ENCODE measurements at places on chromosomes 1 and 21.

- DNase-seq = no peak
These were observed 15.8 kb upstream of the NUP210L start for GRCh38 chr1:154170547-154171222.

- DNase-seq = no peak
These were observed 173.8 kb downstream of the ETS2 start for GRCh38 chr21:38979271-38980121.

DNA sequence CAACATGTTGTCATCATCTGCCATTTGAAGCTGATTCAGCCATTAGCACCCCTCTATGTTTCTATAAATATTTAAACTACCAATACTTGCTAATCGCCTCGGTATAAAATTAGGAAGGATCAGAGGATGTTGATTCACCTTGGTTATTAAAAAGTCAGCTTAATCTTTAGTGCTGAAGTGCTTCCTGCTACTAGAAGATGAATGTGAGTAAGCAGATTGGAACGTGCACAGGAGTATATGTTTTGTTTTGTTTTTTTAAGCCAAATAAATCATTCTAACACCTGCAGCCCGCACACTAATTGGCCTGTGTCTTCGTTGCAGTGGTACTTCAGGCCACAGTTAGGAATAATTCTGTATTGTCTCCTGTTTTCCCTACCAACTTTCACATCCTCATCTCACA is 485.7 kb downstream of the AJAP1 start:
- DNase-seq = no peak

DNA sequence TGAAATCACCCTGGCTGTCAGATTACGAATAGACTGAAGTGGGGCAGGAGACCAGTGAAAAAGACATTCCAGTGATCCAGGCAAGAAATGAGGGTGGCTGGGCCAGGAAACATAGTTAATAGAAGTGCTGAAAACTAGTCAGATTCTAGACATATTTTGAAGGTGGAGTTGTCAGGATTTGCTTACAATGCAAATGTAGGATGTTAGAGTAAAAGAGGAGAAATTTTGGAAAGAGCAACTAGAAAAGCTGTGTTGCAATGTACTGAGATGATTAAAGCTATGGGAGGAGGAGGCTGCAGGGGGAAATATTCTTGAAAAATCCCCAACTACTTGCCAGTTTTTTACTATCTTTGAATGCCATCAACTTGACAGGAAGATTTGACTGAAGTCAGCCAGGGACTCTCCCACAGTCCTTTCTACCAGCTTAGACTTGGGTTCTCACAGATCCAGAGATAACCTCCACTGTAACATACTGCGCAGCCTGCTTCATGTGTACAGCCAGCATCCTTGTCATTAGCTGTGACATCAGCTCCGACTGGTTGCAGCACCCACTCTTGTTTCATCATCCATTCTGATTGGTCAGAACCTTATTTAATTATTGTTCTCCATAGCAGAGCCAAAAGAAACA is 109.7 kb downstream of the TSEN15 start:
- no peak for DNase-seq

DNA sequence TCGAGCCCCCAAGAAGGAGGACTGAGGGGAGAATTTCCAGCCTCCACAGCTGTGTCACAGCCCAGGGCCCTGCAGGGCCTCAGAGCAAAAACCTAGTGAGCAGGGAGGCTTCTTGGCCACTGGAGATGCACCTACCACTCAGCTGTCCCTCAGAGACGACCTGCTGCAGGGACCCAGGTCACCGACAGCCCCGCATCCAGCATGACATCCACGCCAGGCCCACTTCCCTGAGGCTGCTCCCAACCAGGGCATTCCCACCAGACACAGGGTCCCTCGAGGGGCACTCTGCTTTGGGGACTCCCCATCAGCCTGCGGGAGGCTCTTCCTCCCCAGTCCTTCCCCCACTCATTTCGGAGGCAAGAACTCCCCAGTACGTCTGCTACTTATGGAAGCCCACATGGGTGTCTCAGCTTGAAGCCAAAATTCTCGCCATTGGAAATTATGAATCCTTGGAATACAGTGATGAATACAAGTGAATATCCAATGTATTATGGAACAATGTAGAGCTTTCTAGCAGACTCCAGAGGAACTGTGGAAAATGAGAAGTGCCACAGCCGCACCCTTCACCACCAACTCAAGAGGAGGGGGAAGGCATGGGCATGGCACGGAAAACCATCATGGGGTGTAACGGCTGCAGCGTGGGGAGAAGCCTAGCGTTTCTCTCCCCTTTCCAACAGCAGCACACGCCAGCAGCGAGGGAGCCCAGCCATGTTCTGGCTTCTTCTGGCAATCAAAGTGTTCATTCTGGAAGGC is 6.9 kb downstream of the TFF3 start:
- DNase-seq = no peak

- DNase-seq = no peak
These were observed 355.1 kb downstream of the GPATCH2 start for GRCh38 chr1:217275655-217276398.

GRCh38 chr1:26145041-26145959 is 13.6 kb upstream of the FAM110D start:
- DNase-seq = peak; percentile 74

DNA sequence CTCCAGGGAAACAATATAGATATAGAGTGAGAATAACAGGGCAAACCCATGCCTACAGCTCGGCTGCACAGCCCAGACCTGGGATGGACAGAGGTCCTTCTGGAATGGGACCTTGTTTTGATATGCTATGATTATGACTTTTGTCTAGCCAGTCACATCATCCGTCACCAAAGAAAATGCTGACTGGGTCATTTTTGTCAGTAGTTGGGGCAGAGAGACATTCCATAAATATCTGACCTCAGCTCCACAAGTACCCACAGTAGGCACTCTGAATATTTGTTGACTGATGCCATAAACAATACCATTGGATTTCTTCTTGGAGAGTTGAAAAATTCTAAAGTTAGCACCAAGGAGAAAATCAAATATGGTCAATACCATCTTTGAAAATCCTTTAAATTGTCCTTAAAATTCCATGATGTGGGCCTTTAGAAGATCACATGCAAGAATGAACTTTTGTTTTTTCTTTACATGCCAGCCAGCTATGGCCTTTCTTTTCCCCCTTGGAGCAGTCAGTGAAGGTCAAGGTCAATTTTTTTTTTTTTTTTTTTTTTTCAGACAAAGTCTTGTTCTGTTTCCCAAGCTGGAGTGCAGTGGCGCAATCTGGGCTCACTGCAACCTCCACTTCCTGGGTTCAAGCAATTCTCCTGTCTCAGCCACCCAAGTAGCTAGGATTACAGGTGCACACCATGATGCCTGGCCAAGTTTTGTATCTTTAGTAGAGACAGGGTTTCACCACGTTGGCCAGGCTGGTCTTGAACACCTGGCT is 7.3 kb downstream of the TMCO4 start:
- no peak for DNase-seq

- DNase-seq = no peak
These were observed 280.7 kb upstream of the NR5A2 start for GRCh38 chr1:199746666-199747384.

DNA sequence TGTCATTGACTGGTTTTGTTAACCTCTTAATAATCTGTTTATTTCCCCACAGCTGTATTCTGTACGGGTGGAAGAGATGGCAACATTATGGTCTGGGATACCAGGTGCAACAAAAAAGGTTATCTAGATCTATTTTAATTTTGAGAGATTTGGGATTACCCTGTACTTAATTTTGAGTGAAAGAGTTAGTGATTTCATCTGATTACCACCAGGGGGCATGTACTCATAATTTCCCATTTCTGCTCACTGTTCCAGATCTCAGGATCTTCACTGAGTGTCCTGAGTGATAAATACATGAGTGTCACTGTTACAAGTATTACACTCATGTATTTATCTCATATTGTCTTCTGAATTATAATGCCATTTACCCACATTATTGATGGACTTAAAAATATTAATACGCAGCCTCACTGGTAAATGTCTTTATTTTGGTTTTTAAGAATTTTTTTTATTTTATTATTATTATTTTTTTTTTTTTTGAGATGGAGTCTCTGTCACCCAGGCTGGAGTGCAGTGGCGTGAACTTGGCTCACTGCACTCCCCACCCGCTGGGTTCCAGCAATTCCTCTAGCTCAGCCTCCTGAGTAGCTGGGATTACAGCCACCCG is 27.4 kb downstream of the DTL start:
- no peak for DNase-seq

GRCh38 chr21:33578214-33578613 is 10.3 kb downstream of the DONSON start:
- no peak for DNase-seq

DNA sequence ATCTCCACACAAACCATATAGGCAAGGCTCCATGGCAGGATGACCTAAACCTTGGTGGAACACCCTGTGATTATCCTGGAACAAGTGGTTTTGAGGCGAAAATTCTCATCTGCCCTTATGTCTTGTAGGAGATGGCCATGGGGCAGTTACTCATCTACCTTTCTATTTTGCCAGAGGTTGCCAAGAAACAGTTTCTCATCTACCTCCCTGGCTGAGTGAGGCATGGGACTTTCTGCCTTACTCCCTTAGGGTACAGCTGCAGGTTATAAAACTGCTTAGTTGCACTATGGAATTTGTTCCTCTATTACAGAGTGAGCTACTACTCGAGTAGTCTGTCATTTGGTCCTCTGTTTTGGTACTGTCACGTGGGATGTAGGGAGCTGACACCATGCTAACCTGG is 31.3 kb upstream of the GUCA2A start:
- no peak for DNase-seq

DNA sequence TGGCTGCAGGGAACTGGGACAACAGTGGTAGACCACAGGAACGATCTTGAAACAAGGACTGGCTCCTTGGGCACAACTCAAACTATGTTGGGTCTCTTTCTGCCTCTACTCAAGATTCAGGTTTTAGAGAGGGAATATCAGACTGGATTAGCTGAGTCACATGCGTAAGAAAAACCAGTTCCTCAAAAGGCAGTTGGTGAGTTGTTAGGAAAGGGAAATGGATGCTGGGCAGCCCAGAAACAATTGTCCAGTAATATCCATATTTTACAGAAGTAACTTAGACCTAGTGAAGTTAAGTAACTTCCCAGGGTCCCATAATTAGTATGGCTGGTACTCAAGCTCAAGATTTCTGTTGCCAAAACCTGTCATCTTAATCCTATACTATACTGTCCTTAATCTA is 27.0 kb upstream of the TMEM39B start:
- no peak for DNase-seq

DNA sequence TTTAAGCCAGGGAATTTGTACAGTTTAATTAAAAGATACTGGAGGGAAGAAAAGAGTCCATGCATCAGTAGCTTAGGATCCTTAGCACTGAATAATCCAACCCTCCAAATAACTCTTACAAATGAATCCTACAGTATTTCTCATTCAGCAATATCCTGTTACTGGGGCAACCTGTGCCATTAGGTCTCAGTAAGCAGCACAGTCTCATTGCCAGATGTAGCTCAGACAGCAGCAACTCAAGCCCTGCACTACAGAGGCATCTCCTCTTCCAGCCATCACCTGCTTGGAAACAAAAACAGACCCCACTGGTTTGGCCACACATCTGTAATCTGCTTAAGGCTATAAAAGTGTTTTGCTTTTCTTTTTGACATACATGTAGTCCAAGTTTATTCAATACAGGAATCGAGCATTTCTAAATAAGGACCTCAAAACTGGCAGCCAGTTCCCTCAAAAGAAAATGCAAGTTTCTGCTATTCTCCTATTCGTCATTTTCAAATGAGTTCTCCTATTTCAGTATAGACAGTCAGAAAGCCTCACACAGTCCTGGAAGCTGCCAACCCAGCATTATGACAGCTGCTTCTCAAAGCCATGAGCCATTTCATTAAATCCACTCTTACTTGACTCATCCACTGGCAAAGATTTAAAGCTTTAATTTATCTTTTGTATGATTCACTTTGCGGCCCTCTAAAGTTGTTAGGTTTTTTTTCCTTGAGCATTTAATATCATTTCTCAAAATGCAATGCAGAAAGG is 129.0 kb downstream of the APP start:
- no peak for DNase-seq

DNA sequence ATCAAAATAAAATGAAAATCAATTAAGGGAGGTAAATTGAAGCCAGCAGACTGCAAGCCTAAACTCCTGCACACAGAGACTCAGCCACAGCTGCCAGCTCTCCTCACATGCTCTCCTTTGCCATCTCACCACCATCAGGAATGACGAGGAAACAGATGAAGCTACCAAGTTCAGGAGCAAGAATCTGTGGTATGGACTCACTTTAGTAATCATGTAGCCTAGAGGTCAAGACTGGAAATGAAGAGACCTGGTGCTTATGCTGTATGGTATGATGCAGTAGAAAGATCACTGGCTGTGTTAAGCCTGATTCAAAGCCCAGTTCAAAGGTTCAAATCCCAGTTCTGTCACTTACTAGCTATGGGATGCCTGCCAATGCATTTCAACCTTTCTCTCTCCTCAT is 78.9 kb upstream of the CAMK1G start:
- no peak for DNase-seq

GRCh38 chr1:101451888-101452287 is 215.1 kb downstream of the S1PR1 start:
- DNase-seq = no peak

- DNase-seq = no peak
These were observed 7.0 kb upstream of the SPATC1L start for GRCh38 chr21:46191257-46191685.

GRCh38 chr1:75673399-75673798 is 51.1 kb upstream of the ACADM start:
- no peak for DNase-seq

DNA sequence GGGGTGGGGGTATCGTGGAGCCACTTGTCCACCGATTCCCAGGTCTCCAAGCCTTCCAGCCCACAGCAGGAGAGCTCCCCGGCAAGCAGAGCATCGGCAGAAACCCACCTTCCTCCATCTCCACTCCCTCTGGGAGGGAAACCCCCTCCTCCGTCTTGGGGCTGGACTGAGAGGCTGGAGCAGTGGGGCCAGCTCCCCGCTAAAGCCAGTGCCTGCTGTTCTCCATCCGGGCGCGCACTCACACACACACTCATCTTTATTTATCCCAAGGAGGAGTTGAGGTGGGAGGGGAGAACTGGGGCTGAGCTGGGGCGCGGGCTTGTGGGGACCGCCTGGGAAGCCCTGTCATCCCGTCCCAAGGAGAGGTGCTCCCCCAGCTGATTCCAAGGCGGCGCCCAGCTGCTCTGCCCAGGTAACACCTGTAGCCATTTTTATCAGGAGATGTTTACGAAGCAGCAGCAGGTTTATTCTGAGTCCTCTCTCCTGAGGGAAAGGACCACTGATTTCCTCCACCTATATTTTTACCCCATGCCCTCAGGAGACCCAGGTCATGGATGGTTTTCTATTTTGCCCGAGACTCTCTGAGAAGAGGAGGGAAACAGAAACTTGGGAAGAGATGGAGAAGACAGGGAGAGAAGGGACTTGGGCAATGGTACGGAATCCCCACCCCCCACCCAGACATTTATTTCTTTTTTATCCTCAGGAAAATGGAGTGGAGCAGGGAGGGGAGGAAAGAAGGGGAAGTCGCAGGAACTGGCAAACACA is 2.1 kb downstream of the KCNN3 start:
- DNase-seq = no peak
